ENCODE measurements at places on chromosomes 11 and 22. TPM values are rescaled to one million over a fixed set of nuclear protein-coding genes. Genes with fewer than 3 reads are reported as not detected.

GRCh38 chr11:61903845-61904244, 12.5 kb upstream of the FADS3 start:
- no peak for DNase-seq

- no peak for DNase-seq
Measured at GRCh38 chr11:116043857-116044256, 539.6 kb upstream of the CADM1 start.

GRCh38 chr11:117478926-117479325, 151.3 kb downstream of the CEP164 start:
- no peak for DNase-seq

GRCh38 chr22:33883561-33883960, 36.7 kb downstream of the LARGE1 start:
- DNase-seq, result no peak

DNA sequence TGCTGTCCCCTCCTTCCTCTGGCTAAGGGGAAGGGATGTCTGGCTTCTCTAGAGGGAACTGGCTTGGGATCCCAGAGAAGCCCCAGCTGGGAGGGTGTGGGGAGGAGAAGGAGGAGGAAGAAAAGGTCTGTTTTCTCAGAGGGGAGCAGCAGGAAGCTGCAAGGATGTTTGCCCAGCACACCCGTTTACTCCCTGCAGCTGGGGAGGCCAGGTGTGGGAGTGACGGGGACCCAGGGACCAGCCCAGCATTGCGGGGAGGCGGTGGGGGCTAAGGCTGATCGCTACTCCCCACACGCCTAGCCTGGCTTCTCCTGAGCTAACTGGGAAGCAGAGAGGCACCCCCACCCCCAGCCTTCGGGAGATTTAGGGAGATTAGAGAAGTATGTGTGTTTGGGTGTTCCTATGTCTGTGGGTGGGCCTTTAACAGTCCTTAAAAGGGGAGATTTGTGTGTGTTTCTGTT, 3.9 kb downstream of the CREB3L1 start:
- DNase-seq, result peak; percentile 67

GRCh38 chr11:86644291-86644690, 28.1 kb downstream of the ME3 start:
- no peak for DNase-seq

DNA sequence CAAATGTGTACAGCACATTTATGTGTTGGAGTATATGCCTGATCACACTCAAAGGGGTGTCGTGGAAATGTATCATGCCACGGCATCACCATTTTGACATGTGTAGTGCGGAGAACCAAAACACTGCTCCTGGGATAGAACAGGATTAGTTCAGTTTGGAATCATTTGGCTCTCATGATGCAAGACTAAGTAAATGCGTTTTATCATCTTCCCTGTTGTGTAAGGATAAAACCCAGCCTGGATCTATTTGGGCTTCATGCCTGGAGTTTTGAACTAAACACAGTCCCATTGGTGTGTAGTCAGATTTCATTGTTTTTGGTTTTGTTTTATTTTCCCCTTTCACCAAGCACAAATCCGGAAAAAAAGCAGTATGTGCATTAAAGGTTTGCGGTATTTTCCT, 574.3 kb downstream of the NTM start:
- DNase-seq, result peak; percentile 47

DNA sequence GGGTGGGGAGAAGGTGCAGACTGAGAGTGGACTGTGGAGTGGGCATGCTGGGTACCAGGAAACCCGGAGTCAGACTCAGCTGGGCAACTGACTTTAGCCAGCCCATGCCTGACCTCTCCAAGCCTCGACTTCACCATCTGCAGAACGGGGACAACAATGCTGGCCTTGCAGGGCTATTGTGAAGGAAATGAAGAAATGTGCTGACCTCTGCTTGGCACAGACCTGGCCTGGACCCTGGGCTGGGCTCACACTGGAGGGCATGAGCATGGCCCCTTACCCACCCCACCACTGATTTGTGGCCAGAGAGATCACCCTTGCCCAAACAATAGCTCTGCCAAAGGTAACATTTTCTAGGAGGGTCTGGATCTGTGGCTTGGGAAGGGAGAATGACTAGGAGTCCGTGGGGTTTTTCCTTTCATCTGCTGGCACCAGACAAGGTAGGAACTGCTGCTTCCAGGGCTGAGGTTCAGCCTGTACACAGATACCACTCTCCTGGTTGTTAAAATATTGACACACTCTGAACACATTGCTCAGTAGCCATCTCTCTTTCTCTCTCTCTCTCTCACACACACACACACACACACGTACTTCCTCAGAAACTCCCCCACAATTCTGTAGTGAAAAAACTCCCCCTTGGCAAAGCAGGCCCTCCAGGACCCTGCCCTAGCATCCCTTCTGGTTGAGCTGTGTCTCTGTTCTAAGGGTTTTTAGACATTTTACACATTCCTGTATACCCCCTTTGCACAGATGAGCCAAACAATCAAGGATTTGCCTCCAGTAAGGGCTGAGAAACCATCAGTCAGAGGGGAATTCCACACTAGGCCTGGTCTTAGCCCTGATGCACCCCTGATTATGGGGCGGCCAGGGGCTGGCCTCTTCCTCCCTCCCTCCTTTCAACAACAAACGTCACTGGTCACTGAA, 1.0 kb downstream of the MOGAT2 start:
- no peak for DNase-seq

DNA sequence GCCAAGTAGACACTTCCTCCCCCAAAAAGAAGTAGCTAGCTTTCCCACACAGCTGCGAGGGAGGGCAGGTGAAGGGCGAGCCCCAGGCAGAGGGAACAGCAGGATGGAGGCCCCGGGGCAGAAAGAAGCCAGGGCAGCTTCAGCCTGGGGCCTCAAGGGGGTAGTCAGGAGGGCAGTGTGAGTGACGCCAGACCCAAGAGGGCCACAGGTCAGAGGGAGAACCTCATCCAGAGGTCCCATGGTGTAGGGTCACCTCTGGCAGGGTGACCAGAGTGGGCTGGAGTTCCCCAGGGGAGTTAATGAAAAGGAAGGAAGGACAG, 9.2 kb downstream of the PRR5 start:
- DNase-seq, result no peak

- no peak for DNase-seq
Measured at GRCh38 chr22:36900880-36901279, 12.5 kb upstream of the CSF2RB start.

- no peak for DNase-seq
Measured at GRCh38 chr11:19633276-19633675, 79.4 kb upstream of the NAV2 start.

DNA sequence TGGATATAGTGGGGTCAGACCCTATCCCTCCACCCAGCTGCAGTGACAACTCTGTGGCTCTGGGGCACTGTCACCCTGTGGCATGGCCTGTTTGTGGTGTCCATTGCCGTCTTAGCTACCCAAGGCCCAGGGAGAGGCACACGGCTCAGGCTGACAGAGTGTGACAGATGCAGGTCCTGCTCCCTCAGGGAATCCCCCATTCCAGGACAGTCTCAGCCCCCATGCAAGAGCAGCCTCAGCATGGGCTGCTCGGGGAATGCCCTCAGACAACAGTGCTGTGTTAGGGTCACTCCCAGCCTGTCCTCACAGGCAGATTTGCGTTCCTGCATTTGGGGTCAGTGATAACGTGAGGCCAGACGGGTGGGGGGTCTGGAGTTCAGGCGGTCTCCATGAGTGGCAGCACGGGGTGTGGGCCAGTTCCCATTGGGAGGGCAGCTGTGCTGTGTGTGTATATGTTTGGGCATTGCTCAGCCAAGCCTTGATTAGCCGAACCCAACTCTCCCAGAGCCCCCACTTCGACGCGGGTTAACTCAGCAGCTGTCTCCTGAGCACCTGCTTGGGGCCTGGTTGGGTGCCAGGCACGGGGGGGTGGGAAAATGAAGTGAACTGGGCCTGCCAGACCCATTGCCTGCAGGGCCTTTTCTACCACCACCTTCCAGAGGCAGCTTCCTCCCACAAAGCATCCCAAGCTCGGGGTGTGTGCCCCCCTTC, 5.3 kb upstream of the KCNQ1OT1 start:
- DNase-seq, result no peak

GRCh38 chr11:74932169-74932568, 16.7 kb downstream of the XRRA1 start:
- no peak for DNase-seq

DNA sequence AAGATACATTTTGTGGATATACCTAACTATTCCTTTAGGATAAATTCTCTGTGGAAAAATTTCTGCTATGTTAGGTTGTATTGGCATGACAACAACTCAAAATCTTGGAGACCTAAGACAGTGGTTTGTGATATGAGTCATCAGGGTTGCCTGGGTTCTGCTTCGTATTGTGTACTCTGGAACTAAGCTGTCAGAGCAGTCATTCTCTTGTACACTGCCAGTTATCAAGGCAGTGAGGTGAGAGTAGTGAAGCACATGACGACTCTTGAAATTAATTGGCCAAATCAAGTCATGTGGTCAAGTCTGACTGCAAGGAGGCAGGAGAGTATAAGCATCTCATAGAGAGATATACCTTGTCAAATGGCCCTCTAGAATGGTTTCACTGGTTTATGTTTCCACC, 104.4 kb downstream of the FANCF start:
- no peak for DNase-seq

DNA sequence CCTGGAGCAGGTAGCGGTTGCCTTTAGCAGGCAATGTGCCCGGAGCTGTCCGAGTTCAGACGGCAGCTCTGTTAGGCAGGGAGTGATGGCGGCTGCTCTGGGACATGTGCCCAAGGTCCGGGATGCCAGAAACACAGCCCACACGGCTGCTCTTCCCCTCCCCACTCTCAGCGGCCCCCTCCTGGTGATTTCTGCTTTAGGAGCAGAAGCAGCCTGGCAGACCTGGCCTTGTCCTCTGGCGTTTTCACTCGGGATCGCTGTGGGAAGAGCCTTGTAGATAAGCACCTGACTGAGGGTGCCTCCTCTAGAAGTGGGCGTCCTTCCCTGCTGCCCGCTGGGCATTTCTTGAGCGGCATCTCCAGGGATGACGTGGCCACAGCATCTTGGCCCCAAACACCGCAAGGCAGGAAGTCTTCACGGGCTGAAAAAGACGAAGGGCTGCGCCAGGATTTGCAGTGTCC, 392.2 kb downstream of the TBC1D22A start:
- peak; percentile 62 for DNase-seq

DNA sequence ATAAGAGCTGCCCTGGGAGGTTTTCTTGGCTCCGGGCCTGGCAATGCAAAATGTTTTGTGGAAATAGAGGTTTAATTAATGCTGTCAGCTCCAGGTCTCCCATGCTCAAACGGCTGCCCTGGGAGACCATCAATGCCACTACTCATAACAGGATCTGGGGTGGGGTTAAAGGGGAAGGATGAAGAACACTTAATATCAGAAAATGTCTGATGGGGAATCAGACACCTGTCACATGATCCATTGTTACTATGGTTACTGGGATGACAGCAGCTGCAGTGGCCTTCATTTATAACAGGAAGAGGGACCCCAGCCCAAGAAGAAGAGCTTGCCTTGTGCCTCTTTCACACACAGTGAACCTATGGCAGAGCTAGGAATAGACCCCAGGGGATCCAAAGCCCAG, 2.2 kb upstream of the SYT13 start:
- DNase-seq, result no peak

DNA sequence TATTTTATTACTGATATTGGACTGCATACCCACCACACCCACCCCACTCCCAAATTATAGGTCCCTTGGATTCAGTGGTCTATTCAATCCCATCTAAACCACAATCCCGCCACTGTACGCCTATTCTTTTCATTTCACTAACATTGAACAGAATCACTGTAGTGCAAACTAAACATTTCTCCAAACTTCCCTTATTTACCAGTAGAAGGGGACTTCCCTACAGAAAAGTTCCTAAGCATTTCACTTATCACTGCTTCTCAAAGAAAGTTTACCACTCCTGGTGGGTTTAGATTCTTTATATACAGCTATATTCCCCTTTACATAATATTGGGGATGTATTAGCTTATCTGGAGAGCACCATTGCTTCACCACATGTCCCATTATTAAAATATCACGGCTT, 29.3 kb downstream of the OR8B12 start:
- no peak for DNase-seq

The ATP5MG gene
- 151 TPM for total RNA-seq

The C11orf21 gene
- 6.9 TPM for total RNA-seq

The CTNND1 gene
- 217 TPM for total RNA-seq

The SERHL2 gene
- 3.0 TPM for total RNA-seq

The DCDC1 gene
- total RNA-seq, result 0.09 TPM

The IFITM10 gene
- 16.5 TPM for total RNA-seq

The AIFM3 gene
- total RNA-seq, result 6.0 TPM

The MOGAT2 gene
- total RNA-seq, result not detected

The STX3 gene
- 66.7 TPM for total RNA-seq

The GNG3 gene
- 0.42 TPM for total RNA-seq

The OR9I1 gene
- total RNA-seq, result not detected

The ZFTA gene
- total RNA-seq, result 14.0 TPM

The SLC16A8 gene
- total RNA-seq, result 0.38 TPM
